Motor neuron (in vitro differentiated cells): ENCODE measurements at places on chromosomes 16 and 17.
A peak's percentile ranks its signal among the peaks of the same experiment; 100 is the strongest.

- ATAC-seq: no peak
Observed at GRCh38 chr17:53278466-53278865, 544.3 kb upstream of the KIF2B start.

- no peak for ATAC-seq
Observed at GRCh38 chr17:49747632-49748031, 16.3 kb downstream of the FAM117A start.

DNA sequence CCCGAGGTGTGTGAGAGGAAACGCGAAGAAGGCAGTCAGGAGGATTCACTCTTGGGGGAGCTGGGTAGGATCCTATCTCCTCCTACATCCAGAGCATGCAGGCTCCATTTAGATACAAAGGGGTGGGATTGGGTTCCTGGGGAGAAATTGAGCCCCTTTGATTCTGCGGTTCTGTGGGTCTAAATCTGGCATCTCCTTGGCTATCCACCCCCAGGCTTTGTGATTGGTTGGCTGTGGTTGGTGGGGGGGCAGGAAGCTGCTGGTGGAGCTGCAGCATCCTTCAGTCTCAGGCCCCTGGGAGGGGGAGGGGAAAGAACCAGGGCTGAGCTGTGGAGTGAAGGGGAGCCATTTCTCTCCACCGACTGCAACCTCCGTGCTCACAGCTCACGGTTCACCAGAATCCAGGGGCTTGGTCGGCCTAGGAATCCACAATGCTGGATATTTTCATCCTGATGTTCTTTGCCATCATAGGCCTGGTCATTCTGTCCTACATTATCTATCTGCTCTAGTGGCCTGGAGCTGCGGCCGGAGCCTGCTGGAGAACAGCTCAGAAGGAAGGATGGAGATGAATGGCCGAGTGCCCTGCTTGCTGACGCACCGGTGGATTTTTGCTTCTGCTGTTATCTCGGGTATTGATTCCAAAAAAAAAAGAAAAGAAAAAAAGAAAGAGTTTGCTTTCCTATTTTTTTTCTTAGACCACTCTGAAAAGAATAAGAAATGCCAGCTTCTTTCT lies at the start of gene LASP1NB:
LASP1NB (plus strand) TSS at position 352 of the 733 bp plus-strand sequence.
- no peak for ATAC-seq

- no peak for ATAC-seq
Observed at GRCh38 chr17:602436-602835, 112.2 kb downstream of the VPS53 start.

- no peak for ATAC-seq
Observed at GRCh38 chr16:8853611-8854010, 15.2 kb downstream of the CARHSP1 start.

DNA sequence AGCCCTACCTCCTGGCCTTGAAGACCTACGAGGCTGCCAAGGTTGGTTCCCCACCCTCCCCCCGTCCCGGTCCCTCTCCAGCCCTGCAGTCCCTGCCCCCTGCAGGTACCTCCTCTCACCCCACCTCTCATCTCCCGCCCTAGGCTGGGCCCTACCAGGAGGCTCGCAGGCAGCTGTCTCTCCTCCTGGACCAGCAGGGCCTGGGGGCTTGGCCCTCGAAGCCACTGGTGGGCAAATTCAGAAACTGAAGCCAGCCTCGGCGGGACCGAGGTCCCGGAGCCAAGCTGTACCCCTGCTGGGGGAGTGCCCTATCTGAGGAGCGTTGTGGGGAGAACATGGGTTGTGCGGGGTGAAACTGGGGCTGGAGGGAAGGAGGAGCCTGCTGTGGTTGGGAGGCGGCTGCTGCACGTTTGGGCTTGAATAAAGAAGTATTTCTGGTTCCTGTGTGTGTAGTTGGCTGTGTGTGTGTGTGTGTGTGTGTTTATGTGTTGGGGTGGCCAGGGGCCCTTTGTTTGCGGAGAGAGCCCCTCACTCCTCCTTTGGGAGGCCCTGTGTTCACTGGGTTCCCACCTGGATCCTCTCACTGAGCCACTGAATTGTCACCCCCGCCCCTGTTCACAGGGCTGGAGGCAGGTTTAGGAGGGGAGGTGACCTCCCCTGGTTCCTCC lies 5.9 kb downstream of the ADAD2 start:
- ATAC-seq: no peak

DNA sequence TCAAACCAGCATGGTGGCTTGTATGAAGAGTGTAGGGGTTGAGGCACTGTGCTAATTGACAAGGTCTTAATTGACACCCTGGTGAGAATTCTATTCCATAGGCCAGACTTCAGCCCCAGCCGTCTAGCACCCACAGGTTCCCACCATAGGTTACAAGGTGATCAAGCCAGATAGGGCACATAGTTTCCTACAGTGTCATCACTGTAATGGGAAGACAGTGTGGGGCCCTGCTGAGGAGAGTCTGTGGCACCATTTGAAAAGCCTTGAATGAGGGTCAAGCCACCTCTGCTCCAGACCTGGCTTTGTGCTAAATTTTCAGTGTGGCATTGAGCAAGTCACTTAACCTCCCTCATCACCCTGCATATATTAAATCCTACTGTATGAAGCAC lies 36.2 kb downstream of the YPEL2 start:
- no peak for ATAC-seq

DNA sequence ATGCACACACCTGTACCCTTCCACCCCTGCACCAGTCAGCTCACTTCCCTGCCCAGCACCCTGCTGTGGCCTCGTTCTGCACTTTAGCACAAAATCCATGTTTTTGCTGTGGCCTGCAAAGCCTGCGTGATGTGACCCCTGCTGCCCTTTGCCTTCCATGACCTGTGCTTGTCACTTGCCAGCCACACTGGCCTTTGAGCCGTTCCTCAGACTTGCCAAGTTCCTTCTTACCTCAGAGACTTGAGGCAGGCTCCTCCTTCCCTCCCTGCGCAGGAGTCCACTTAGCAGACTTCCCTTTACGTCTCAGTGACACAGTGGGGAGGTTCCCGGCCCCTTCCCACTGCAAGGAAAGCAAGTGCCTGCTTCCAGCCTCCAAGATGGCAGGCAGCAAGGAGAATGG lies 134.7 kb downstream of the SNX29 start:
- ATAC-seq: no peak

GRCh38 chr16:69451166-69451565 lies 26.7 kb downstream of the CYB5B start:
- ATAC-seq: no peak

- no peak for ATAC-seq
Observed at GRCh38 chr17:7048968-7049367, 5.1 kb upstream of the SLC16A11 start.

DNA sequence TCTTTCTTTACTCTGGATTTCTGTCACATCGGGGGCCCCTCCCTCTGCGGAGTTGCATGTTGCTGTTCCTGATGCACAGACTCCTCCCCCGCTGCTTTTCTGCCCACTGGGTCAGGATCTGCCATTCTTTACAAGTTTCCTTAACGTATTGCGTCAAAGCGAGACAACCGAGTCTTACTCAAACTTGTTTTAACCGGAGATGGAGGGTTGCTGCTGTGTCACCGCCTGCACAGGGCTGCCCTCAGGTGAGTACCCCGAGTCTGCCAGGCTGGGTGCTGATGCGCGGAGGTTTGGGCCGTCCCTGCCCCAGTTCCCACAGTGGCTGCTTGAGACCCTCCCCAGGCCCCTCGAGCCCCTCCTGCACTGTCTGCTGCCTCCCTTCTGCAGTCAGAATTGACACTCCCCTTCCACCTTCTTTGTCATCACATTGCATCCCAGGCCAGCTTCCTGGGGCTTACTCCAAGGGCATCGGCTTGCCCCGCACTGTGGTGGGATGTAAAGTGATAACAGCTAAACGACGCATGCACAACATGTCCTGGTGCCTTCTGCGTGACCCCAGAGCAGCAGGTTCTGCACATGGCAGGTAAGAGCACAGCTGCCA lies 19.3 kb downstream of the CARHSP1 start:
- no peak for ATAC-seq

- ATAC-seq: no peak
Observed at GRCh38 chr16:30722916-30723315, 23.9 kb downstream of the SRCAP start.

- peak; percentile 45 for ATAC-seq
Observed at GRCh38 chr16:85220125-85220839, 108.0 kb upstream of the CIBAR2 start.

DNA sequence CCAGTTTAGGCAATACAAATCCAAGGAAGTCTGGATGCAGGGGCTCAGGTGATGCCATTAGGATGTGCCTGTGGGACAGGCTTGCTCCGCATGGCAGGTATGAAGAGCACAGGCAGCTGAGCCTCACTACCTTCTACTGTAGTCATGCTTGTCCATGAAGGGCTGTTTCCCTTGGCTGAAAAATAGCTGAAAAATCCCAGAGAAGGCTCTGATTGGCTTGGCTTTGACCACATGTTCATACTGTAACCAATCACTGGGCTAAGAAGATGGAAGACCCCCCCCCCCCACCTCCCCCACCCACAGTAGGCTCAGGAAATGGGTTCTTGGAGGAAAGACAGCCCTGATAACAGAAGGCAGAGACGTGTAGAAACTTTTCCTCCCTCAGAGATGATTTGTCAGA lies 66.5 kb upstream of the LGALS9 start:
- no peak for ATAC-seq

- no peak for ATAC-seq
Observed at GRCh38 chr17:8952191-8952590, 13.3 kb downstream of the PIK3R5 start.

GRCh38 chr17:40841246-40841645 lies 18.8 kb upstream of the KRT10 start:
- ATAC-seq: no peak

DNA sequence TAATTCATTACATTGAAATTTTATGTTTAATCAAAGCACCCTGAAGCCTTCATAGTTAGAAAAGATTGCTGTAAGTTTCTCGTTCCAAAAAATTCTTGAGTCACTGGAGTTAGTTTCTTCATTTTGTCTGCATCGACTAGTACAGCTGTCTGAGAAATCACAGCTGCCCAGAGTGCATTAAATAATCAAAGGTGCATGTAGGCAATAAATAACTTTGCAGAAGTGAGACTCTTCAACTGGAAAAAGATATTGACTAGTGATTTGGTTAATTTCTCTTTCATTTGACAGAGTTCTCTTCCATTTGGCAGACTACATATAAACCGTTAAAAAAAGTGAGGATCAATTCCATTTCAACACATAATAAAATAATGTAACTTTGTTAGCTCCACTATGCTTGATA lies 234.0 kb downstream of the CNTNAP4 start:
- no peak for ATAC-seq

GRCh38 chr16:22664132-22664531 lies 149.8 kb upstream of the HS3ST2 start:
- ATAC-seq: no peak

DNA sequence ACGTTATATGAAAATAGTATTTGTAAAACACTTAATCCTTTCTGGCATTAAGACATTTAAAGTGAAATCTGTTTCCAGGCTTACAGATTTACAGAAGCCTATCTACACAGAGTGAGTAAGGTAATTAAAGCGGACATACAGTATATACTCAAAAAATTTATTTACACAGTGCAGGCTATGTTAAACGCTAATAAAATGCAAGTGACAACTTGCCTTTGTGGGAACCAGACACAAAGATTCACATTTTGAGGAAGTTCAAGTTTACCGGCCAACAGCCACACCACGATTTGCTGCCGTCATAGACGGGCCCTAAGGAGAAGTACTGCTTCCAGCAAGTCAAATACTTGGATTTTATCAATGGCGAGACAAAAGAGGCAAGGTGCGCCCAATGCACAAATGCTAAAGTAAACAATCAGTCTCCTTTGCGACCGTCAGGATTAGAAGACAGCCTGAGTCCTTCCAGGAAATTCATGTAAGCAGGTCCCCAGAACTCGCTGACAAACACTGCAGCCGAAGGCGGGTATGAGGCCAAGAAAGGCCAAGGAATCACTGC lies 801 bp downstream of the VPS35 start:
- ATAC-seq: no peak

DNA sequence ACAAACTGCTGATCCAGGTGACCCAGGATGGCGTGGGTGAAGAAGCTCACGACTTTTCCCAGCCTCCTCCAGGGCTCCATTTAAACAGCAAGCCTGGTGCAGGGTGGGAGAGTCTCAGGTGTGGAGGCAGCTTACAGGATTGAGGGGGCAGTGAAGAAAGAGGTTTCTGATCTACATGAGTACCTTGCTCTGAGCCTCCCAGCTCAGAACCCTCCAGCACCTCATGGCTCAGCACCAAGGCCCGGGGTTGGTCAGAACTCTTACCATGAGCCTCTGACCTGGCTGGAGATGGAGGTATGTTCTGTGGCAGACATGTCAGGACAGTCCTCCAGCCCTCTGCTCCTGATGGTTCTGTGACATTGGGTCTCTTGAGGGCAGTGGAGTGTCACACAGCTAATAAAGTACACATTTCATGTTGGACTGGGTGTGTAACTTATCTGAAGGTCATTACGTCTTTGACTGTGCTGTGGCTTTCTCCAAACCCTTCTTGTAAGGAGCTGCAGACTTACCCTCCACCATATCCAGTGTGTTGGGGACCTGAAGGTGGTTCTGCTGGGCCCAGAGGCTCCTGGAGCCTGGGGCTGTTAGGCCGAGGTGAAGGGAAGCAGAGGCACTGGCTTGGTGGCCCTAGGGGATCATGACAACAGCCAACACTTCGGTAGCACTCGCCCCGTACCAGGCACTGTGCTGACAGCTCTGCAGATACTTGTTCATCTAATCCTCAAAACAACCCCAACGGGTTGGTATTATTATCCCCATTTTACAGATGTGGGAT lies 3.8 kb upstream of the DCAF7 start:
- ATAC-seq: no peak

- ATAC-seq: no peak
Observed at GRCh38 chr16:80681436-80681835, 123.0 kb downstream of the CDYL2 start.

GRCh38 chr16:12971241-12971640 lies 69.8 kb downstream of the SHISA9 start:
- peak; percentile 99 for ATAC-seq

- no peak for ATAC-seq
Observed at GRCh38 chr16:86258713-86259112, 251.6 kb upstream of the FOXF1 start.

GRCh38 chr16:21083729-21084268 lies 66.8 kb downstream of the DNAH3 start:
- ATAC-seq: peak; percentile 74

- ATAC-seq: no peak
Observed at GRCh38 chr16:29806099-29806579, at the start of gene MAZ. Gene MAZ, plus strand, starts transcription at chr16:29806529. Its CDS starts 173 bp downstream, at chr16:29806702.

DNA sequence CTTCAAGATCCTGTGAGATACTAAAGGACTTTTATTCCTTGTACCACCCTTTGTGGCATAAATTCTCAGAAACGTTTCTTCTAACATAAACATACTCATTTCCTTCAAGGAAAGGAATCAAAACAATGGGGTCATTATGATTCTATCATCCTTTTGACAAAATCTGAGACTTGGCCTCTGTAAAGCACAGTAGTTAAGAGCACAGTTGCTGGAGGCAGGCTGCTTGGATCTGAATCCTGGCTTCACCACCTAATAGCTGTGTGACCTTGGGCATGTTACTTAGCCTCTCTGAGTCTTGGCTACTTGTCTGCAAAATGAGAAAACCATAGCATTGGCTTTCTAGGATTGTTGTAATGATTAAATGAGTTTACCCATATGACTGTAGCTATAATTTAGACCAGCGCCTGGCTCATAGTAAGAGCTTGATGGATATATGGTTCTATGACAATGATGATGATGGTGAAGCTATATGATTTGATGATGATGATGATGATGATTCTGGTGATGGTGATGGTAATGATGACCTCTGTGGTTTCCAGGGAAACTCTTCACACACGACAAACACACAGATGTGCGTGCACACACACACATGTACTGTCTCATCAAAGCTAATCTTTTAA lies 6.1 kb upstream of the KRT31 start:
- ATAC-seq: no peak
